Stimulated activated CD4-positive, alpha-beta T cell treated with anti-CD3 and anti-CD28 coated beads, Interleukin-4, amount 100 ng/mL, for 1 hour (primary cell): ENCODE measurements at places on chromosomes 4 and X.

DNA sequence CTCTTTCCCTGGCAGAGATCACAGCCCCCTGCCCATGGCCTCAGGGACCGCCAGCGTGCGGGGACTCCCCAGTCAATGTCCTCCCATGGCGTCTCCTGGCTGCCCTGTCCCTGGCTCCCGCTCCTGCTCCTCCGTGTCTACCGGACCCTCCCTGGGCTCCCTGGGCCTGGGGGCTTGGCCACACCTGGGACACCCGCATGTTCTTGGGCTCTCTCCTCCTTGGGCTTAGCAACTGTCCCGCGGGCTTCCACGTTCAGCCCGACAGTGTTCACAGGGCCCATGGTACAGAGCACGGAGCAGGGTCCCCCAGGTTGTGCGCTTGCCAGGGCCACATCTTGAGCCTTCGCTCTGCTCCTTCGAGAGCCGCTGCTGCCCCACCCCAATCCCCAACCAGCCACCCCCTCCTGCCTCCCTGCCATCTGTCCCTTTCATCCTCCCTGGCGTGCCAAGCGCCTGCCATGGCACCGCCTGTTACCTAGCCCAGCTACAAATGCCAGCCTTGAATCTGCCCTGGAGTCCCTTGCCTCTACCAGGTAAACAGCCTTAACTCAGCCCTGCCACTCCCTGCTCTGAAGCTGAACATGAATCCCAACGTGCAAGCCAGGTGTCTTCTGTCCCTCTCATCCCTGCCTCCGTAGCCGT is 3.9 kb downstream of the AVPR2 start:
- no peak for DNase-seq

DNA sequence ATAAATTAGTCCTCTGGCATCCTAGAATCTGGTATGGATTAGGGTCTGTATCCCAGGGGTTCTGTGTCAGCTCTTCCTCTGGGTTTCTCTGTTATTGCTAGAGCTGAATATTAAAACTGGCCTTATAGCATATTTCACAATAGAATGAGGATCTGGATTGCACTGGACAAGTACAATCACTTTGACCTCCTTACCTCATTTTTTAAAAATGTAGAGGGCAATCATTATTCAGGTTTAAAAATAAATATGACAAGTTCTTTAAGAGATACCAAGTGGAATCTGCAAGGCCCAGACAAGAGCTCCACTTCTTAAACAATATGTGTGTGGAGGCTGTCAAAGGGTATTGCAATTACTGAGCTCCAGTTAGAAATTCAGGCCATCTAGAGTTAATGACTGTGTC is 1.4 kb downstream of the PALLD start:
- DNase-seq, result no peak

DNA sequence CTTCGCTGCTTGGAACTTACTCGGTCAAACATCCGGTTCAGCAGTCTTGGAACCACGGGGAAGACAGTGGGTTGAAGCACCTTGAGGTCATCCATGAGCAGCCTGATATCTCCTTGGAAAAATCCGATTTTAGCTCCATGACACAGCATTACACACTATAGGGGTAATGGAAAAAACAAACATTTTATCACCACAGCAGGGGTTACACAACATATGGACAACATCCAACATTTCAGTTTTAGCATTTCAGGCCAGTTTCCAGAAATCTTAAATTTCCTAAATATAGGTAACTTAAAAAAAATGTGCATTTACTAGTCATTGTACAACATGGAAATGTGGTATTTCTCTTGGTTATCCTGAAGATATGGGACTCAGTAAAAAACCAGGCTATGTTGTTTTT is 34.4 kb upstream of the CENPU start:
- DNase-seq, result no peak

DNA sequence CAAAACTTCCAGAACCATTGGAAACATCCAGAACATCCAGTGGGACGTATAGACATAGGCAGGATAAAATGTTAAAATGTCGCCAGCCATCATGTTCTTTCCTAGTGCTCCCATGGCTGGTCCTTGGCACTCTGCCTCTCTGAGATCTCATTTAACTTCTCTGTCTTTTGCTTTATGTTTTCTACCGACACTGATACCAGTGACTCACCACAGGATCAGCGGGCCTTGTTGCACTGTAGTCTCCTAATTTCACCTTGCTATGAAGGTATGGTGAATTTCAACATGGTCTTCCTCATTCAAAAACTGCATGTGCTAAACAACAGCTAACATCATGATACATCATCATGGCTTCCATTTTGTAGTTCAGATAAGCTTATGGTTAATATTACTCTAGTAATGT is 521.0 kb upstream of the IGFBP7 start:
- no peak for DNase-seq

- DNase-seq, result no peak
Observed at GRCh38 chr4:9812501-9813340, 31.3 kb downstream of the DRD5 start.

DNA sequence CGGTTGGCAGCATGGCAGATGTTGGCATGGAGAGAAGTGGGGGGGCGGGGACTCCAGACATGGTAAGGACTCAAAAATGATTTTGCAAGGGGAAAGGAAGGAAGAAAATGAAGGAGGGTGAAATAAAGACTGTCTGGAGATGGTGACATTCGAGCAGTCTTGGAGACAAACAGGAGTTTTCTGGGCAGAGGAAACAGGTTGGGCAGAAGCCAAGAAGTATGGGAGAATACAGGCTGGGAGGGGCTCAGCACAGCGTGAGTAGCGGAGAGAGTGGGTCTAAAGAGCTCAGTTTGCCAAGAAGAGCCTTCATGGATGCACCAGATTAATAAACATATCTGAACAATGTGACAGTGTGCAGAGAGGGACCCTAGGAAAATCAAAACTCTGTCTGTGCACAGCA is 13.3 kb upstream of the CRMP1 start:
- DNase-seq, result no peak

DNA sequence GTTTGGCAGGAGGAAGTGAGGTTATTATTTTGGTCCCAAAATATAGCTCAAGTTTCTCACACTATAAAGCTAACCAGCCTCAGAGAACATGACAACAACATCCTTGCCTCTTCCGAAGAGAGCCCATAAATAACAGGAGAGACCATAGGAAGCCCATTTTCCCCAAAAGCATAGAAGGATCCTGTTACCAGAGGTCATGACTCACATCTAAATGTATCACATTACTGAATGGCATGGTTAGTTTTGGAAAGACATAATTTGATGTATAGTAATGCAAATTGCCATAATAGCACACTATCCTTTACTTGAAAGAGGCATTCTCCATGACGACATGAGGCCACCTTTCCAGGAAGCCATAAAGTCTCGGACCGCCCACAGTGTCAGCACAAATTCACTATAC is 238.8 kb upstream of the GRIA3 start:
- DNase-seq, result no peak

DNA sequence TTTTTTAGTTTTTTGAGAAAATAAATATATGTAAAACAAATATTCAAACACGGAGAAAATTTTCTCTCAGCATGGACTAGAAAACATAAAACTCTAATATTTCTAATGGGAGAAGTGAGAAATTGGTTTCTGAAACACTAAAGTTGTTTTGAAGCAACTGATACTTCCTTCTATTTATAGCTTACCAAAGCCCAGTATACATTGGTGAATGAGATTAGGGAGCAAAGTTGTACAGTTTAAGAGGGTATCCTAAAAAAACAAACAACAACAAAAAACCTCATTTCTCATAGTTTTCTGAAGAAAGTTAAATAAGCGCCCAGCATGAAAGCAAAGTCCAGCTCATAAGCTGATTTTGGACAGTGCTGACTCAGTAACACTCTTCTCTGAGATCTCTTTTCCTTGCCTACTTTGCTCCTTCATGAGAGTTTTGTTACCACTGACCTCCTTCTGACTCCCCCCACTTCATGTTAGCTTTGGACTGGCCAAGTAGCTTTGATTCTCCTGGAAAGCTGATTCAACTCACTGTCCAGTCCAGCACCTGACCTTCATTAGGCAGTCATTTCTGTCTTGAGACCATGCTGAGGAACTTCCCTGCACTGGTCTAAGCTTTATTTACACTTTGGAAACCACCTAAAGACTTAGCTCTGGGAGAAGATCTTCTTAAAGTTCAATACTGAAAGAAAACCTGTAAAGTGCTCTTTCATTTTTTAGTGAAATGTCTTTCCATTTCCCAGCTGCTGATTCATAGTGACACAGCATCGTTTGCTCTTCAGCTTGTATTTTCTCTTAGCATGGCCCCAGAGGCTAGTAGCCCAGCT is 21.8 kb upstream of the P2RY10 start:
- no peak for DNase-seq

DNA sequence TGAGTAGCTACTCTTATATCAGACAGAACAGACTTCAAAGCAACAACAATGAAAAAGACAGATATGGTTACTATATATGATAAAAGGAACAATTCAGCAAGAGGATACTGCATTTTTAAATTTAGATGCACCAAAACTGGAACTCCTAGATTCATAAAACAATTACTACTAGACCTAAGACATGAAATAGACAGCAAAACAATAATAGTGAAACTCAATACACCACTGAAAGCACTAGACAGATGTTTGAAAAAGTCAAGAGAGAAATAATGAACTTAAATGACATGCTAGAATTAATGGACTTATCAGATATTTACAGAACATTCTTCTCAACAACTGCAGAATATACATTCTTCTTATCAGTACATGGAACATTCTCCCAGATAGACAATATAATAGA is 99.5 kb upstream of the ITM2A start:
- DNase-seq, result no peak

GRCh38 chr4:66489783-66490452 is 819.6 kb upstream of the EPHA5 start:
- DNase-seq, result no peak

- no peak for DNase-seq
Observed at GRCh38 chrX:105495376-105495775, 274.9 kb upstream of the TEX13A start.

GRCh38 chr4:99120501-99120900 is 23.6 kb downstream of the ADH4 start:
- DNase-seq, result no peak

DNA sequence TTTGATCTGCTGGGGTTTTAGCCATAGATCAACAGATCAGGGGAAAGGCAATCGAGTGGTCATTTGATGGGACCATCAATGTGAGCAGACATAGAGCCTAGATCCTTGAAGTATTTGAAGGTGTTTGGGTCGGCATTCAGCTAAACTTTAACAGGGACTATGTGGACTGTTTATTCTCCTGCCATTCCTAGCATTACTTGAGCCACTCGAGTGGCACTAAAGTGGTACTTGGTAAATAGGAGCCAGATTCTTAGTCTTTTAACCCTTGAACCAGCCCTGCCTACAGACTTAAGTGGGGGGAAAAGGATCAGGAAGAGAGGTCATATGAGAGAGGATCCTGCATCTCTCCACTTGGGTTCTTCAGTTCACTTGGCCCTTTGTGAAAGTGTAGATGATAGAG is 3.8 kb downstream of the MSN start:
- DNase-seq, result no peak

- no peak for DNase-seq
Observed at GRCh38 chr4:167509551-167509950, 275.3 kb upstream of the SPOCK3 start.

GRCh38 chr4:41542526-41543275 is 4.7 kb downstream of the LIMCH1 start:
- DNase-seq, result no peak

GRCh38 chr4:150256225-150256620 is 178.0 kb downstream of the DCLK2 start:
- no peak for DNase-seq
